Lower lobe of right lung (tissue), 2 donors: ENCODE measurements at places on chromosomes 5 and 9. TPM values are rescaled to one million over a fixed set of nuclear protein-coding genes. Genes with fewer than 3 reads are reported as not detected.
A peak's percentile ranks its signal among the peaks of the same experiment; 100 is the strongest.

DNA sequence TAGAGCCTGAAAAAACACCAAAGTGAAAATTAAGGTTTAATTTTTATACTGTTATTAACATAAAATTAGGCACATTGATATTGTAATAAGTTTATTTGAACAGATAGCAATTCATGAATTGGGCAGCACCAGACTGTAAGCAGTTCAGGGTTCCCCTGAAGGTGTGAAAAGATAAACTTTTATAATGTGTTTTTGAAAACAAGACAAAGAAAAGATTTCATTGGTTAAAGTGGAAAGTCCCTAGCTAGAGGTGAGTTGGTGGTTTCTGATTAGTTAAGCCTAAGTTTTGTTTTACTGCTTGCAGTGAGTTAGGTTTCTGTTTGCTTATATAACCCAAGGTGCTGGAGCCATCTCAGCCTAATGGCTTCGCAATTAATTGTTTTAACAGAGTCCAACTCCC is 96.5 kb upstream of the RPS23 start:
- DNase-seq, result no peak

GRCh38 chr5:76513476-76513875 is 109.7 kb downstream of the F2RL2 start:
- no peak for DNase-seq

Gene CATSPER3
- total RNA-seq, result 0.68 TPM

- DNase-seq, result no peak
Measured at GRCh38 chr9:5622016-5622415, 6.9 kb upstream of the RIC1 start.

DNA sequence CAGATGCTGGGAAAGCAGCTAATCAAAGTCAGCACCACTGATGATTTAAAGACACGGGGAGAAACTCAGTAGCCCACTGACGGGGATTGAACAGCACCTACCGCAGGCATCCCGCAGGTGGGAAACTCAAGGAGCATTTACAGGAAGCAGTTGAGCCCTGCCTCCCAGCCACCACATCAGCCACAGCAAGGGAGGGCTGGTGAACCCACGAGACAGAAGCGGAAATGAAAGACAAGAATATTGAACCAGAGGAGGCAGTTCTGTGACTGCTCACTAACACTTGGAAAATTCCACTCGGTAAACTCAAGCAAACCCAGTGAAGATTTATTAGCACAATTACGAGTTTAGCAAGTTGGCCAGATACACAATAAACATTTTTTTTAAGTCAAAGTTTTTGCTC is 10.6 kb upstream of the FAM163B start:
- no peak for DNase-seq

DNA sequence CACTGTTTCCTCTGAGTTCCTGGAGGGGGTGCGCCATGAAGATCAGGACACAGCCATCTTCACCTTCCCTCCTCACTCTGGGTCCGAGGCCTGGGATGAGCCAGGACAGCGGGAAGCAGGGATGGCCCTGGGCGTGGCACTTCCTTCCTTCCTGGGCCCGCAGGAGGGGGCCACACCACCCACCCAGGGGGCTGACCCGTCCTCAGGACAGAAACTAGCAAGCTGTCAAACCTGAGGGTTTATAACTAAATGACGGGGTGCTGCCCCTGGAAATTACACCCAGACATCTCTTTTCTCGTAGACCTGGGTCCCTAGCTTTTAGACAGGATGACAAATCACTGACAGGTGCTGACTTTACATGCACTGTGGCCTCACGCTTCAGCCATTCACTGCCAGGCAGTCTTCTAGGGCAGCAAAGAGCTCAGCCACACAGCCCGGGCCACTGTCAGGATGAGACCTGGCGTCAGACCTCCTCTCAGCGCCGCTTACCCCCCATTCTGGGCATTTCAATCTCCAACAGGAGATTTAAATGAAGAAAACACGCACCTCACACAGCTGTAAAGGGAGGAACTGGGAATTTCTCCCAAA is 8.1 kb downstream of the FCN2 start:
- DNase-seq, result peak; percentile 24

DNA sequence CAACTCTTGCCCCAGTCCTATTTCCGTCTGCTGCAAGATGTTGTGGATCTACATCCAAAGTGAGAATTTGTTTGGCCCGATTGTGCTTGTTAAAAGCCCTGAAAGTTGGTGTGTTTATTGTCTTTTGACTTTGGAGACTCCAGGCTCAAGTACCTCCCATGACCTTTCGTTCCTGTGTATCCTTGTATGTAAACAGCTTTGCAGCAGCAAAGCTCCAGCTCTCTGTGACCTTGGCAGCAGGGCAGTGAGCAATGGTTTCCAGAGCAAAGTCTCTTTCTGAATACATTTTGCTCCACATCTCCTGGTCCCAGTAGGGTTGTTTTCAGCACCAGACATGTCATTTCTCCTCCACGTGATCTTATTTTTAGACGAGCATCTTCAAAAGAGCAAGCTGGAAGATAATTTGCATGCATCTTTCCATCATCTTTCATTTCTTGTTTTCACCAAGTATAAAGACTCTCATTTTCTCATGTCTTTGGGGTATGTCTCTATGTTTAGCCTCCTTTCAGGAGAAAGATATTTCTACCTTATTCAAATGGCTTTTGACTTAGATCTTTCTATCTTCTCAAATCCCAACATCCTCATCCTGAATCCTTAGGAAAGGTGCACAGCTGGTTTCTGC is 68.1 kb upstream of the ERCC6L2 start:
- no peak for DNase-seq

- no peak for DNase-seq
Measured at GRCh38 chr5:156407251-156407650, 80.3 kb downstream of the SGCD start.

Gene PDE6A
- total RNA-seq, result not detected

DNA sequence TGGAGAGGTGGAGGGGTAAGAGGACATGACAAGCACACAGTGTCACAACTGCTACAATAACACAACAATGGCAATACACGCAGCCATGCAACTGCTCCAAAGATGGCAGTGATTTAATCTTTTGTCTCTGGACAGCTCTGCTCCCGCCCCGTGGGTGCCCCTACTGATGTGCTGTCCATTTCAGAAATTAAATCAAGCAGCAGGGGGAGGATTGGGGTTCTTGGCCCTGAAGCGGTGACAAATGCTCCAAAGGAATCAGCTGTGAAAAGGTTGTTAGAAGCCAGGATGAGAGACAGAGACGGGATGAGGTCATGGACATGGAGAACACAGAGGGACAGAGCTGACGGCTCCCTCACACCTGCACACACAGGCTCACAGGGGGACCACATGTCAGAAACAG is 22.6 kb downstream of the CNTFR start:
- DNase-seq, result no peak

DNA sequence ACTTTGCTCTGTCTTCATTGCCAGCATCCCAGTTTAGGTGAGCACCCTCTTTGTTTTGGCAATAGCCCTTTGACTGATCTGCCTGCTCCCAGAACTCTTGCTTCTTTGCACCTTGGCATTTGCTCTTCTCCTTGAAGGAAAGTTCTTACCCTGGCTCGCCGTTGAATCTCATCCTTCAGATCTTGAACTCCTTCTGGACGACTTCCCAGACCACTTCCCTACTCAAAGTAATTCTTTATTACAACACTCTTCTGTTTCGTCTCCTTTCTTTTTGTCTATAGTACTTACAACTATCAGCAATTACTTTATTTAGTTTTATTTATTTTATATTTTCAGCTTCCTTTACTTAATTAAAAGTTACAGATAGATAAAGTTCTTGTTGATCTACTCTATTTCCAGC is 1510.1 kb downstream of the MAT2B start:
- DNase-seq, result no peak

- DNase-seq, result peak; percentile 90
Measured at GRCh38 chr9:136674786-136675349, 12.2 kb downstream of the EGFL7 start.

- no peak for DNase-seq
Measured at GRCh38 chr5:155665361-155665760, 651.8 kb downstream of the KIF4B start.

DNA sequence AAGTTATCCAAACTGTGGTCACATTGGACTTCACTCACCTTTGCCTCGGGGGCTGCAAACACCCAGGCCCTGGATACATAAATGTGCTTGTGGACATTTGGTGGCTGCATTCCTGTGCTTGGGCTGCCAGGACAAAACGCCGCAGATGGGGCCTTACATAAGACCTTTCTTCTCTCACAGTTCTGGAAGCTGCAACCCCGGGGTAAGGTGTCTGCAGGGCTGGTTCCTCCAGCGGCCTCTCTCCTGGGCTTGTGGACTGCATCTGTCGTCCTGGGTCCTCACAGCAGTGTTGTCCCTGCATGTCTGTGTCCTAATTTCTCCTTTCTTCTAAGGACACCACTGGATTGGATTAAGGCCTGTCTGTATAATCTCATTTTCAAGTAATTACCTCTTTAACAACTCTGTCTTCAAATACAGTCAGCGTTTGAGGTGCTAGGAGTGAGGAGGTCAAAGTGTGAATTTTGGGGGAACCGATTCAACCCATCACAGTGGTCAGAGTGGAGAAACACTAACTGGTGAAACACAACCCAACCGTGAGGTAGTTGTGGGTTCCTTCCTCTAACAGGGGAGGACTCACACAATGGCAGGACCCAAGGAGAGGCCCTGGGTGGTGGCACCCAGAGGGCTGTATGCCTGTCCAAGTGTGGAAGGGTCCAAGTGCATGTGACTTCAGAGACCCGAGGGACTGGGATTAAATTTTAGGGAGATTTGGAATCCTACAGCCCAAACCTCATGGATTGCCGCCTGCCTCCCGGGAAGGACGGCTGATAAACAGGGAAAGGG is 415.6 kb downstream of the IRX2 start:
- DNase-seq, result no peak

DNA sequence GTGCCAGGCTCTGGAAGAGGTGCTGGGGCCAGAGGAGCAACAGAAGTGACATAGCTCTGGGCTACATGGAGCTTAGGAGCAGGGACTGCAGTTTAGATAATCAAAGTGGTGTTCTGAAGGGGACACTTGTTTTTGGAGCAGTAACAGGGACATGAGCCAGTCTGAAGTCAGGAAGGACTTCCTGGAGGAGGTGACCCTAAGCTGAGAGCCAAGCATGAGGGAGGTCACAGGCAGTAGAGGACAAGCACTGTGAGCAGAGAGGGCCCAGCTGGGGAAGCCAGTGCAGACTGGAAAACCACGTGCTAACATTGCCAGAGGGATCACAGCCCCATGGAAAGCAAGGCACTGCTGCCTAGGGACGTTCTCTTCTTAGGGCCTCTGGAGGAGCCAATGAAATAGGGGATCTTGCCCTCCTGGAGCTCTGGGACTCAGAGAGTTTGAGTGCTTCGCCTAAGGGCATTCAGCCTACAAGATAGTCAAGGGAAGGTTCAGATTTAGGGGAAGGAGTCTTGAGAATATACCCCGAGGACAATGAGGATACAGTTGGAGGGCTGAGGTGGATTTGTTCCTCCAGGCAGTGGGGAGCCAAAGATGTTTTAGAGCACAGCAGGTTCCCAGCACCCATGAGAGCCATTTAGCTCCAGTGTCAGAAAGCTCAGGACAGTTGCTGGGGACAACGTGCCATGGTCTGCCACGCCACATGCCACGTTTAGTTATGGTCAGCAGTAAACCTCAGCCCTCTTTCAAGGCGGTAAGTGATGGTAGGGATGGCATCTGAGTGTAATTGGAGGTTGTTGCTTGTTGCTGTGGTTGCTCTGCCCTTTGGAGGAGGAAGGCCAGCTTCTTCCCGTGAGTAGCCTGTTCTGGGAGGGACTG is 40.5 kb upstream of the SH3PXD2B start:
- no peak for DNase-seq

DNA sequence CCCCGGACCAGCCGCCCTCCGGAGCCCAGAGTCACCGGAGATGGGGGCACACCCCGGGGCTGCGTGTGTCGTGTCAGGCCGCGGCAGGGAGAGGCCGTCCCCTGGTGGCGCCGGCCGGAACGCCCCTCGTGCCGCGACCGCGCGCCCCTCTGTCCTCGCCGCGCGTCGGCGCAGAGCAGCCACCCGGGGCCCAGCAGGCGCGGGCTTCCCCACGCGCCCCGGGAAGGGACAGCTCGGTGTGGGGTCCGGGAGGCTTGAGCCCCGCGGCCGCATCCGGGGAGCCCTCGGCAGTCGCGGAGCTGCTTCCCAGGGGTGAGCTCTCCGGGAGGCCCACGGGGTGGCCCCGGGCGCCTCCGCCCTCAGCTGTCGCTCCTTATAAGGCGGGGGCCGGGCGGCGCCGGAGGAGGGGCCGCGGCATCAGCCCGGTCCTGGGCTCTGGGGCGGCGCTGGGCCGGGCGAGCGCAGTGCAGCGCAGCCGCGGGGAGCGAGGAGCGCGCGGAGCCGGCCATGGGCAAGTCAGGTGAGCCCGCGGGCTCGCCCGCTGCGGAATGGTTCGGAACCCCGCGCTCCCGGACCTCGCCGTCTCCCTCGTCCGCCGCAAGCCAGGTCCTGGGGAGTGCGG is at the start of gene GLIPR2:
Gene GLIPR2 (plus strand): TSS at position 462 of the 622 bp plus-strand sequence. CDS start 46 bp downstream, at position 508.
- peak; percentile 92 for DNase-seq

GRCh38 chr5:73654171-73654811 is 28.3 kb downstream of the ARHGEF28 start:
- DNase-seq, result no peak

Gene MED7
- 11.2 TPM for total RNA-seq

DNA sequence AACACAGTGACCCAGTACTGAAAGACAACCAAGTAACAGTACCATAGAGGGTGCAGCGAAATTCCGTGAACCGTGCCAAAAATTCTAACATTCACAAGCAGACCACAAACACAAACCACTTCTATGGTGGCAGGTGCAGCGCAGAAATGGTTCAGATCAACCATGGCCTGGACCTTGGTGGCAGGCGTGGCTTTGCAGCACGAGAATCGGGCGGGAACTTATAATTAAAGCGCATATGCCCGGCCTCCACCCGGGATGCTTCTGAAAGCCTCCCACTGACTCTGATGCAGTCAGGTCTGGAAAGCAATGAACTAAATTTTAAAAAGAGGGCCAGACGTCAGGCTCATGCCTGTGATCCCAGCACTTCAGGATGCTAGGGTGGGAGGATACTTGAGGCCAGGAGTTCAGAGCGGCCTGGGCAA is 68.0 kb upstream of the TBC1D9B start:
- no peak for DNase-seq

GRCh38 chr9:91392435-91392834 is 30.7 kb upstream of the AUH start:
- no peak for DNase-seq

Gene PCDHB6
- total RNA-seq, result 0.41 TPM

Gene LPCAT1
- total RNA-seq, result 475 TPM

Gene BTNL3
- not detected for total RNA-seq

Gene GFI1B
- total RNA-seq, result 1.1 TPM

Gene ANKRD20A1
- 1.7 TPM for total RNA-seq

Gene TRPM3
- 0.15 TPM for total RNA-seq

- DNase-seq, result no peak
Measured at GRCh38 chr5:11683666-11684065, 220.6 kb downstream of the CTNND2 start.

Gene ROPN1L
- total RNA-seq, result 11.5 TPM

GRCh38 chr5:176956756-176957155 is 49.8 kb downstream of the UIMC1 start:
- DNase-seq, result no peak

- no peak for DNase-seq
Measured at GRCh38 chr5:141623186-141623585, 4.4 kb upstream of the DIAPH1 start.

Gene MCC
- total RNA-seq, result 20.6 TPM

GRCh38 chr5:53543401-53543800 is 17.0 kb upstream of the NDUFS4 start:
- DNase-seq, result no peak
